Glutamatergic neuron (in vitro differentiated cells): ENCODE measurements at places on chromosomes 3 and 15.

DNA sequence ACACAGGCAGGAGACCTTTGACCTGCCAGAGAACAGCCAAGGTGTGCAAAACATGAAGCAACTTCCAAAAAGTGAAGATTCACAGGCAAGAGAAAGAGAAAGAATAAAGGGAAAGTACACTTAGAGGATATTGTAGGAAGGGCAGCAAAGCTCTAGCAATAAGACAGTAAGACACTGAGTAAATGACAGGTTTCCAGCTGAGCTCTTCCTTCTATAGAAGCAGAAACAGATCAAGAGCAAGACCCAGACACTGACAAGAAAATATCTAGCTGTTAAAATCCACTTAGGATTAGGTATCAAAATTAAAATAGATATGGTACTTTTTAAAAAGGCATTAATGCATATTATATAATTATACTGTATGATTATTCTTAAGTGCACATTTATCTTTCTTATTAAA lies 333.4 kb downstream of the RAP2B start:
- DNase-seq: no peak

- DNase-seq: no peak
Measured at GRCh38 chr3:130255442-130255841, 90.0 kb upstream of the COL6A5 start.

GRCh38 chr15:42284551-42284950 lies 11.3 kb upstream of the TMEM87A start:
- no peak for DNase-seq

- DNase-seq: no peak
Measured at GRCh38 chr3:134441821-134442220, 44.0 kb downstream of the ANAPC13 start.

DNA sequence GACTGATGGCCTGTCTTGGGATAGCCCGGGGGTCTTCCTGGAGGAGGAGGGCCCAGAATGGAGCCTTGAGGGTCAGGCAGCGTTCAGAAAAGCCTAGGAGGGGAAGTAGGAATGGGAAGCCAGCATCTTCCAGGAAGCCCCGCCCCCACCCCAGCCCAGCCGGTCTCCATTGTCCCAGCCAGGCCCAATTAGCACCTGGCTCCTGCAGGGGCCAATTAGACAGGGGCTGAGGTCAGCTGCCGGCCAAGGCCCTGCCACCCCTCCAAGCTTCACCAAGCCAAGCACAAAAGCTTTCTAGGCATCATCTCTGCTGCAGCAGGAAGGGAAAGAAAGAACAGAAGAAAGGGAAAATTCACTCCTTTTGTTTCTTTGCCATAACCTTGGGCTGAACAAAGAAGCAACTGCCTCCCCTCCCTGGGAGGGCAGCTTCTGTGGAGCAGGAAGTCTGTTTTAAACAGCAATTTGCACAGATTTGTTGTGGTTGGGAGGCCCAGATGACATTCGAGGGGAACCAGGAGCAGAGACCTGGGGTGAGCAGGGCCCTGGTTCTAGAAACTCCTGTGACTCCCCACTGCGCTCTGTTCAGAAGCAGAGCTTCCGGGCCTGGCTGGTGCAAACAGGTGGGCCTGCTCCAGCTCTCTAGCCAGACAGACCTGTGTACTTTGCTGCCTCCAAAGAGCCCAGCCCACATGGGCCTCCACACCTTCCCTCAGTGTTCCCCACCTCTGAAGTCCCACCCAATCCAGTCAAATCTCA lies 47.7 kb downstream of the CYP11A1 start:
- peak; percentile 34 for DNase-seq

GRCh38 chr15:70494852-70495571 lies 268.3 kb downstream of the UACA start:
- DNase-seq: no peak

DNA sequence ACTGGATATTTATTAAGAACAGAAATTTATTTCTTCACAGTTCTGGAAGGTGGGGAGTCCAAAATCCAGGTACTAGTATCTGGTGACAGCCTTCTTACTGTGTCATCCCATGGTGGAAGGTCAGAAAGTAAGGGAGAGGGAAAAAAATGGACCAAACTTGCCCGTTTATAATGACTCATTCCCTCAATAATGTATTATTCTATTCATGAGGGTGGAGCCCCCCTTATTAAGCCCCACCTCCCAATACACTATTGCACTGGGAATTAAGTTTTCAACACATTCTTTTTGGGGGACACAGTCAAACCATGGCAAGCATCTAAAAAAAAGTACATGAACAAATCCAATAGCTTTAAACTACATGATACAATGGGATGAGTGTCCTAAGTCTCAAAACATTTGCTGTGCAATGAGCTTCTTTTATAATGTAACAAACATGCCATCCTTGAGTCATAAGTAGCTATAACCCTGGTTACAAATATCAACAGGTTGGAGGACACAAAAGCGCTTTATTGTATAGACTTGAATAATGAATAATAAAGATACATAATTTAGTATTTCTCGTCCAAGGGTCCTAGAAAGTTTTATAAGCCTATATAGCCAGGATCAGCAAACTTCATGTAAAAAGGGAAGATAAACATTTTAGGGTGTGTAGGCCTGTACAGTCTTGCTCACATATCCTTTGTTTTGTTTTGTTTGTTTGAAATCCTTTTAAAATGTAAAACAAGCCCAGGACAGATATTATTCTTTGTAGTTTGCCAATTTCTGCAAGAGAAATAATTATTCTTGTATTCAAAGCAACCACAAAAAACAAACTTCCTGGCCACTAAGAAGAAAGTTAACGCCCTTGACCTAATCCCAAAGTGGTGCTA lies 160.6 kb upstream of the RAP2B start:
- no peak for DNase-seq

- no peak for DNase-seq
Measured at GRCh38 chr3:127108796-127109195, 84.1 kb upstream of the PRR23E start.

DNA sequence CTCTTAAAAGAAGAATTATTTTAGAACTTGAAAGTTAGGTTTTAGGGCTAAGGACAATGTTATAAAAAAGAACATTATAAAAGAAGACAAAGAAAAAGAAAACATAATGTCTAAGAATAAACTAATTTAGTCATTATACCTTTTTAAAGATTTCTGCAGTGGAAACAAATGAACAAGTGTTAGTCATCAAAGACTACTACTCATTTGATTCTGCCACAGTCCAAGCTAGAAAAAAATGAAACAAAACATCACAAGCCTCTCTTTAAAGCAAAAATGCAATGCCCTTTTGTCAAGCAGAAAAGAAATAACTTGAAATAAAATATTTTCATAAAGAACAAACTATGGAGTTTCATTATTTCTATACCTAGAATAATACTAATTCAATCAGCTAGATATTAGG lies 102.0 kb downstream of the TBC1D5 start:
- no peak for DNase-seq

- no peak for DNase-seq
Measured at GRCh38 chr15:63052961-63053698, 10.6 kb downstream of the TPM1 start.

GRCh38 chr3:151011427-151011826 lies 38.9 kb upstream of the CLRN1 start:
- no peak for DNase-seq
